ENCODE measurements at places on chromosomes 13 and 19. TPM values are rescaled to one million over a fixed set of nuclear protein-coding genes. Genes with fewer than 3 reads are reported as not detected.

GRCh38 chr13:39815345-39816111, 160.1 kb downstream of the COG6 start:
- no peak for DNase-seq

DNA sequence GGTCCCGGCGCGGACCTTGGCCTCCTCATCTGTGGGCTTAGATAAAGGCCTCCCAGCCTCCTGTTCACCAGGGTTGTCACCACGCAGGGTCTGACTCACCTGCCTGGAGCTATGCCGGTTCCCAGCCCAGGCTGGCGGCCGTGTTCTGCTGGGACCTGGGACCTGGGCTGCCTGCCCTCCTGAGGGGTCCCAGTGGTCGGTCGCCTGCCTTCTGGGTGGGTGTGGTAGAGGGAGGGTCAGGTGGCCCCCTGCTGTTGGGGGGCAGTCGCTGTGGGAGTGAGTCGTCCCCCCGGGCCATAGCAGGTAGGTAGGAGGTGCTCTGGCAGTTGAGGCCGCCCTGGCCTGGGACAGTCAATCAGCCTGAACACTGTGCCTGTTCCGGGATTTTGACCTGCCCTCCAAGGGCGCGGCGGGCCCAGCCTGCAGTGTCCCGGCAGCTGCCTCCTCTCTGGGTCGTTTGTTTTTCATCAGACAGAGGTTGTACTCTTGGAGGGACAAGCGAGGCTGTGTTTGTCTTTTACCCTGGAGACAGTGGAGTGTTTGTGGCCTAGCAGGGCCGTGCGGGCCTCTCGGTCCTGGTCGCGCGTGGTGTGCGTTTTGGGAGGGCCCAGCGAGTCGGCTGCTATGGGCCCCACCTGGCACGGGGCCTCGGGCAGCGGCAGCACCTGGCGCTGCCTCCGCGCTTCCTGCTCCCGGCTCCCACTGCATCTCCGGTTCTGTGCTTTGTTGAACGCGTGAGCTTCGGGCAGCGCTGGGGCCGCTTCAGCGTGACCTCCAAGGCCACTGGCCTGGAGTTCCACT, 2.6 kb downstream of the ADAT3 start:
- DNase-seq, result no peak

DNA sequence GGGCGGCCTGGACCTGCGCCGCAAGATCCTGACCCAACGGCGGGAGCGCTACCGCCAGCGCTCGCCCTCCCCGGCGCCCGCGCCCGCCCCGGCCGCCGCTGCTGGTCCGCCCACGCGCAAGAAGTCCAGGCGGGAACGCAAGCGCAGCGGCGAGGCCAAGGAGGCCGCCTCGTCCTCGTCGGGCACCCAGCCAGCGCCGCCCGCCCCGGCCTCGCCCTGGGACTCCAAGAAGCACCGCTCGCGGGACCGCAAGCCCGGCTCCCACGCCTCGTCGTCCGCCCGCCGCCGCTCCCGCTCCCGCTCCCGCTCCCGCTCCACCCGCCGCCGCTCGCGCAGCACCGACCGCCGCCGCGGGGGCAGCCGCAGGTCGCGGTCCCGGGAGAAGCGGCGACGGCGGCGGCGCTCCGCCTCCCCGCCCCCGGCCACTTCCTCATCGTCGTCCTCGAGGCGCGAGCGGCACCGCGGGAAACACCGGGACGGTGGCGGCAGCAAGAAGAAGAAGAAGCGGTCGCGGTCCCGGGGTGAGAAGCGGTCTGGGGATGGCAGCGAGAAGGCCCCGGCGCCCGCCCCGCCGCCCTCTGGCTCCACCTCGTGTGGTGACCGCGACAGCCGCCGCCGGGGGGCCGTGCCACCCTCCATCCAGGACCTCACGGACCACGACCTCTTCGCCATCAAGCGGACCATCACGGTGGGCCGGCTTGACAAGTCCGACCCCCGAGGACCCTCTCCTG, 10.0 kb downstream of the SCAF1 start:
- no peak for DNase-seq

DNA sequence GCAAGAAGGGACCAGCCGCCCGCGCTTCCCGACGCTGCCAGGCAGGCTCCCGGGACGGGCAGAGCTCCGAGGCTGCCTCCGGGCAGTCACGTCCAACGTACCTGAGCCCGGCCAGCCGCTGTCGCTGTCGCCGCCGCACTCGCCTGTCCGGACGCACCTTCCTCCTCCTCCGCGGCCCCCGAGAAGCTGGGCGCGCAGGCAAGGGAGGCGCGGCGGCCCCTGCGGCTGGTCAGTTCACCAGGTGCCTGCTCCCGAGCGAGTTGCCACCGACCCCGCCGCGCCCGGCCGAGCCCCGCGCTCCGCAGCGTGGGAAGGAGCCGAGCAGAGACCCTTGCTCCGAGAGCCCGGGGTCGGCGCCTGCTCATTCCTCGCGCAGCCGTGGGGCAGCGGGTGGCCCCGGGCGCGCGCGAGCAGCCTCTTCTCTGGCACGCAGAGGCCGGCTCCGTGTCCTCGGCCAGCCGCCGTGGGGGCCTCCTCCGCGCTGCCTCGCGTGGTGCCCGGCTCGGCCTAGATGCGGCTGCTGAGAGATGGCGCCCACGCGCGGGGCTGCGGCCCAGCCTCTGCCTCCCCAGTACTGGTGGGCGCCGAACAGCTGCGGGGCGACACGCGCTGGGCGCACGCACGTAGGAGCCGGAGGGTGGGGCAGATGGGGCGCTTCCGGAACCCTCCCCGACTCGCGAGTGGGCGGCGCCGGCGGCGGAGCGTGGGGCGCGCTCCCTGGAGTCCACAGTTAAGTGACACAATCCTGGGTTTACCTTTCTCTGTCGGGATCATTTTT, 419.4 kb downstream of the UQCRFS1 start:
- no peak for DNase-seq

GRCh38 chr13:108494991-108495645, 134.3 kb upstream of the MYO16 start:
- DNase-seq, result no peak

DNA sequence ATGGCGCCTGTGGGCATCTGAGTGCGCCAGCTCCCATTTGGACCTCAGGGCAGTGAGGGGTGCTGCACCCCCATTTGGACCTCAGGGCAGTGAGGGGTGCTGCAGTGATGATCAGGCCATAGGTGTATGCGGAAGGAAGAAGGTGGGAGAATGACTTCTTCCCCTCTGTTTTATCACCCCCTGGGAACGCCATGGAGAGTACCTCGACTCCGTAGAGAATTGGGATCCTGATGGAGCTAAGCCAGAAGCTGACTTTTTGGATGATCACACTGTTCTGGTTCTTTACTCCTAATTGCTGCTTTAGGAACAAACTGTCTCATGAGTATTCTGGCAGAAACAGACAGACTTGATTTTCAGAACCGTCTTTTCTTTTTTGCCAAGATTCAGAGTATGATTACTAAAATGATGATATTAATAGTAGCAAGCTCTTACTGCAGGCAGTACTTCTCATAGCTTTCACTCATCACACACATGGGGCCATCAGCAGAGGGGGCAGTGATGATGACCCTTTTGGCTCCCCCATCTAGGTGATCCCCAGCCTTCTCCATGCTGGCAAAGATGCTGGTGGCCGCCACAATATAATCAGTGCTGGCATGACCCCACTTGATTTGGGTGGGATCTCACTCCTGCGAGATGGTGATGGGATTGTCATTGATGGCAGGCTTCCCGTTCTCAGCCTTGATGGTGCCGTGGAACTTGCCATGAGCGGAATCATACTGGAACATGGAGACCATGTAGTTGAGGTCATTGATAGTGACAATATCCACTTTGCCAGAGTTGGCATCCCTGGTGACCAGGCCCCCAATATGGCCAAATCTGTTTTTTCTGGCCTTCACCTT, 10.3 kb upstream of the UBAC2 start:
- no peak for DNase-seq

GRCh38 chr13:50387051-50387581, 371.9 kb downstream of the KCNRG start:
- DNase-seq, result no peak

- no peak for DNase-seq
Measured at GRCh38 chr19:2587001-2587719, 111.2 kb downstream of the GADD45B start.

- DNase-seq, result no peak
Measured at GRCh38 chr13:45564133-45564776, 51.3 kb downstream of the ERICH6B start.

DNA sequence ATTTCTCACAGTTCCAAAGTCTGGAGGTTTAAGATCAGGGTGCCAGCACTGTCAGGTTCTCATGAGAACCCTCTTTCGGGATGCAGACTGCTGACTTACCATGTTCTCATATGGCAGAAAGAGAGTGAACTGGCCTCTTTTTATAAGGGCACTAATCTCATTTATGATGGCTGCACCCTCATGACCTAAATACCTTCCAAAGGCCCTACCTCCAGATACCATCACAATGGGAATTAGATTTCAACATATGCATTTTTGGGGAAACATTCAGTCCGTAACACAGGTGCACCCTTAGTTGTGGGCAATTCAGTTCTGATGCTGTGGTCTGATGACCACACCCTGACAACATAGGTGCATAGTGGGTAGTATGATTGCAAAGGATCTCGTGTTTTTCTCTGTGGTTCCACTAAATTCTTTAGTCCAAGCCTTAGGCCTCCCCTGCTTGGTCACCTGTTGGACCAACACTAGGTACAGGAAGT, 33.3 kb downstream of the GARRE1 start:
- DNase-seq, result no peak

DNA sequence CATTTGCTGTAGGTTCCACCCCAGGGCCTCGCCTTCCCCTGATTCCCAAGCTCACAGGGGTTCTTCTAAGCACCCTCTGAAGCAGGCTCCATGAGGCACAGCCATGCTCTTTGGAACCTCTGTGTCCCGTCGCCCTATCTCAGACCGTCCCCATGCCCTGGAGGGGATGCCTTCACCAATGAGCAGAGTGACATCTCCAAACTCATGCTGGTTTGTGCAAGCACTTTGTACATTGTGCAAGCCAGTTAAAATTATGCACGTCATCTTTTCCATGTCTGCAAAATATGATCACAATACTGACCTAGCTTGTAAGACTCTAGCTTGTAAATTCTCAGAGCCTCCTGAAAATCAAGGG, 46.5 kb upstream of the RAP2A start:
- DNase-seq, result no peak

DNA sequence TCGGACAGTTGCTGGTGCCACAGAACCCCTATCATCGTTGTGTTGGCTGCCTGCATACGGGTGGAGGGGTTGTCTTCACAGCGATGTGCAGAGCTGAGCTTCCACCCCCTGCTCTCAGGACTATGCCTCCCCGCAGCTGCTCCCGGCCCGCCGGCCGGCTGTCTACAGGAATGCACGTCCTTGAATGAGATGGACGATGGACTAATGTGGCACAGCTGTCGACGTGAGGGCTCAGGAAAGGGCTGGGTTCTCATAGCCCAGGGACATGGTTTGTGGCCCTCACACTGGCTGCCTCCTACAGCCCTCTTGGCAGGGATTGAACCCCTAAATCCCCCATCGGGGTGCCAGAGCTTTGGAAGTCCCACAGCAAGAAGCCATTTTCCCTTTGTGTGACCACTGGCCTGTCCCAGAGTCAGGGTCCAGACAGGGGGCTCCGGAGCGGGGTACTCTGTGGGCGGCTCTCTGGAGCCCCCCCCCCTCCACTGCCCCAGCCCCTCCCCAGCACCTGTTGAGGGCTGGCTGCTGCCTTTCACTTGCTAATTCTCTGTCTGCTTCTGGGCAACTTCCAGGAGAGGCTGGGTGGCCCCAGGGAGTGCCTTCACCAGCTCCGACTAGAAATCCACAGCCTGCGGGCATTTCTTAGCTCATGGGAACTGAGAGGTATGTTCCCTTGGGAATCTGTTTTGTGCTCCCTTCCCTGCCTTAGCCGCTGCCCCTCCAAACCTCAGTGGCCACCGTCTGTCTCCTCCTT, 40.2 kb downstream of the TSSK6 start:
- DNase-seq, result no peak

DNA sequence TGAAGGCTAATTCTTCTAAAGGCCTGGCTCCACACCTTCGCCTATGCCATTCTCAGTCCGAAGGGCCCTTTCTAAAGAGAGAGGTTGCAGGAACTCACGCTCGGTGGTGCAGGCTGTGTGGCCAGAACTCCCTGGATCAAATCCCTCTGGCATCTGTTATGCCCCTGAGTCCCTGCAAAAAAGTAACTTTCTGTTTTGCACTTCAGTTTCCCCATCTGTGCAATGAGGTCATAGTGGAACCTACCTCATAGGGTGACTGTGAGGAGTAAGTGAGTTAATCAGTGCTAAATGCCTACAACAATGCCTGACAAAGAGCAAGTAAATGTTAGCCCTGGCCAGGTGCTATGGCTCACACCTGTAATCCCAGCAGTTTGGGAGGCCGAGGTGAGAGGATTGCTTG, 7.3 kb downstream of the IGSF23 start:
- no peak for DNase-seq

DNA sequence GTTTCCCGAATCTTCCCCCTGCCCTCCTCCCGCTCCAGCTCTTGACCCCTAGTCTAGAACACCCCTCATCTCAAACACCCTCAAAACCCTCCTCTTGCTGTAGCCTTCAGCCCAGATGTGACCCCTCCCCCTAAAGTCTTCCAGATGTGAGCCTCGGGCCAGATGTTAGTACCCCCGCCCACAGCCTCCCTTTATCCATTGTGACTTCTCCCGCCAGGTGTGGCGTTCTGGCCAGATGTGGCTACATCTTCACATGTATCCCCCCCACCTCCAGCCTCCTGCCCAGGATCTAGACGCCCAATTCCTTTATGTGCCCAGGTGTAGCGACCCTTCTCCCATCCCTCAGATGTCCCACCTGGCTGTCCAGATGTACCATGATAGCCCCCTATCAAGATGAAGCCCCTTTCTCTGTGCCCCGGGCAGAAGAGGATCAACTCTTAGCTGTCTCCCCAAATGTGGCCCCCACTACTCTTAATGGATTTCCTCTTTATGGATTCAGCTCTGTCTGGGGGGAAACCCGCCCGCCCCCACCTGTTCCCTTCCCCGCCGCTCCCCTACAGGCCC, 517 bp upstream of the LTBP4 start:
- no peak for DNase-seq

DNA sequence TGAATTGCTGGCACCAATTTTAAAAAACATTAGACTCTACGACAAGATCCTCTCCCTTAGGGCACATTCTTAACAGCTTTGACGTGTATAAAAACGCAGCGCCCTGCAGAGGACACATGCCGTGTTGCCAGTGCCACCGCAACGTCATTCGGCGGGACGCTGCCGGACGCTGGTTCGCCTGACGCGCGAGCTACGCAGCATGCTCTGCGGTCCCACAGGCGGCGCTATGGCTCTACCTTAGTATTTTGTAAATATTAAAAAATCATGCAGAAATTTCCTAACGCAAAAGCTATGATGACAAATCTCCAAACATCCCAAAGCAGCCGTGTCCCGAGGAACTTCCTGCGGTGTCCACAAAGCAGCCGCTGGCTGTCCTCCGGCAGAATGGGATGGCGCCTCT, 4.2 kb upstream of the ADPRHL1 start:
- no peak for DNase-seq

GRCh38 chr19:13937479-13938300, 527 bp downstream of the PODNL1 start:
- DNase-seq, result no peak

- DNase-seq, result no peak
Measured at GRCh38 chr13:59607780-59608233, 555.9 kb downstream of the DIAPH3 start.

Gene CLDN10
- not detected for total RNA-seq

Gene FFAR3
- not detected for total RNA-seq

Gene IGFL2
- total RNA-seq, result not detected

Gene CEACAM1
- 0.06 TPM for total RNA-seq

Gene THSD1
- total RNA-seq, result 0.07 TPM

Gene PODNL1
- total RNA-seq, result not detected

Gene FCHO1
- total RNA-seq, result 4.6 TPM
